ENCODE measurements at places on chromosomes 11 and 22. TPM values are rescaled to one million over a fixed set of nuclear protein-coding genes. Genes with fewer than 3 reads are reported as not detected.

DNA sequence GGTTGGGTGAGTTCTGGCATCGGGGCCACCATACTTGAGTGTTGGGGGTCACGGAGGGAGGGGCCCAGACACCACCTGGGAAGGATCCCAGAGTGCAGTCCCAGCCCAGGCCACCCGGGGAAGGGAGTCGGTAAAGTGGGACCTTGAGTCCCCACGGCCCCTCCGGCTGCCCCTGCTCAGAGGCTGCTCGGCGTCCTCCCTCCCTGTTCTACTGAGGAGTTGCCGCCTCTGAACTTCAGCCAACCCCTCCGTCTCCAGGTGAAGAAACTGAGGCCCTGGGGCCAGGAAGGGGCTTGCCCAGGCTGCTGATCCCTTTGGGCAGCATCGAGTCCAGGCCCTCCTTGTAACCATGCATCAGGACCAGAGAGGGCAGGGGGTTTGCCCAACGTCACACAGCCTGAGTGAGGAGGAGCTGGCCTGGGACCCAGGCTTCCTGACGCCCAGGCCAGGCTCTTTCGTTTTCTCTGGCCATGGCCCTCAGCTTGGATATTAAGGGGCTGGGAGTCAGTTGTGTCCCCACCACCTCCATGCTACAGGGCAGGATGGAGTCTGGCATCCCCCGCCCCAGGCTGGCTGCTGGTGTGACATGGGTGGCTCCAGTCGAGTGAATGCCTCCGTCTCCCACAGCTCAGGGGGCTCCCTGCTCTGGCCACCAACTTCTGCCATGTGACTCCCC lies 1.3 kb downstream of the PARVG start:
- no peak for DNase-seq

- no peak for DNase-seq
Measured at GRCh38 chr11:28836285-28837081, 728.3 kb downstream of the METTL15 start.

DNA sequence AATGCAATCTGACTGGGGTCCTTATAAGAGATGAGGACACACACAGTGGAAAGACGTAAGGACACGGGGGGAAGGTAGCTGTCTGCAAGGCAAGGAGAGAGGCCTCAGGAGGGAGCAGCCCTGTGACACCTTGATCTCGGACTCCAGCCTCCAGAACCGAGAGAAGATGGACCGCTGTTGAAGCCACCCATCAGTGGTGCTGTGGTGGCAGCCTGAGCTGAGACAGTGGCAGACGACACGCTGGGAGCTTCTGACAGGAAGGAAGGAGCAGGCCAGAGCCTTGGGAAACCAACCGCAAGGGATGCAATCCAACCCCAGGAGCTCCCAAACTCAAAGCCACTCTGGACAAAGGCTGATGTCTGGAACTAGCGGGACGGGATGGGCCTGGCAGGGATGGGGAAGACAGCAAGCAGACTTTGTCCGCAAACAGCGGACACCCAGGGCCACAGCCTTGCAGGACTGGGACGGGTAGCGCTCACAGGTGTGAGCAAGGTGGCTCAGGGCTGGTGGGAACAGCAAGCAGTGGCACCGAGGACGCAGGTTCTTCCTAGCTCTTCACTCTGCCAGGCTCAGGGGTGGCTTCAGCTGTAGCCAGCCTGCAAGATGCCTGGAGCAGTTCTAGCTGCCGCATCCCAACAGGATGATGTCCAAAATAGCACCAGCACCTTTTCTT lies 10.9 kb downstream of the LTO1 start:
- DNase-seq = no peak

DNA sequence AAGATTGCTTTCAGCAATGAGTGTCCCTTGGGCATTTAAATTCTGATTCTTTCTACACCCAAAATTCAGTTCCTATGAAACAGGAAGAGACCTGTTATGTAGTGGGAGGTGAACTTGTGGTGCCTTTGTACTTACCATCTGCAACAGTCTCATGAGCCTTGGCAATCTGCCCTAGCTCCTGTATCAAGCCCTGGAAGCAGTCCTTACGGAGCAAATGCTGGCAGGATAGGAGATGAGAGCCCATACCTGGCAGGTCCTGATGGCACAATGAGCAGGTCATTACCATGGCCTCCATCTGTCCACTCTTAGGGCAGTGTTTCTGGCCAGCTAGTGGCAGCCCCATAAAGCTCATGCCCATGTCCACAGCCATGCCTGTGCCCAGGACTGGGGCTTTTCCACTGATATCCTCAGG lies 10.8 kb downstream of the TRIM66 start:
- DNase-seq = no peak

- no peak for DNase-seq
Measured at GRCh38 chr11:31768749-31769640, 42.1 kb downstream of the PAX6 start.

DNA sequence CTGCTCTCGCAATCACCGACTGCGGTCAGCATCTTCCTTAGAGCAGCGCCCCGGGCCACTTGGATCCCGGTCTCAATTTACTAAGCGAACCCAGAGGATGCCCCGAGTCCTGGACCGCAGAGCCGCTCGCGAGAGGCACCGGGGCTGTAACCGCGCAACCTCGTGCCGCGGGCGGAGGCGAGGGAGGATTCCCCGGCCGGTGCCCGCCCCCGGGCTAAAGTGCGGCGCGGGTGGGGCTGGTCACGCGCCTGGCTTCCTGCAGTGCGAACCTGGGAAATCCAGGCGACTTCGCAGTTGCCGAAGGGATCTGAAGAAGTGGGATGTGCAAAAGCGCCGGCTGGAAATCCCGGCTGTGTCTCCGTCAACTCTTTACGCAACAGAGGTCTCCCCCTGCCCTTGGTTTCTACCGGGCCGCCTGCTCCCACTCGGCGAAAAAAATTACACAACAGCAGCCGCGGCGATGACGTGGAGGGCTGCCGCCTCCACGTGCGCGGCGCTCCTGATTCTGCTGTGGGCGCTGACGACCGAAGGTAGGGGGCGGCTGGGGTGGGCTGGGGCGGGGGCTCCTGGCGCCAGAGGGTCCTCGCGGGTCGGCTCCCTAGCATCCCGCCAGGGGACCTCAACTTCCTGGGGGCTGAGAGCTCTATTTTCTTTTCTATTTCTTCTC lies at the start of gene NCR3LG1:
TSS of gene NCR3LG1 (plus strand) at position 291 of the 667 bp plus-strand sequence. CDS start at position 461, 170 bp downstream.
- peak; percentile 71 for DNase-seq

GRCh38 chr11:46071091-46071490 lies 50.2 kb downstream of the PHF21A start:
- DNase-seq = no peak

DNA sequence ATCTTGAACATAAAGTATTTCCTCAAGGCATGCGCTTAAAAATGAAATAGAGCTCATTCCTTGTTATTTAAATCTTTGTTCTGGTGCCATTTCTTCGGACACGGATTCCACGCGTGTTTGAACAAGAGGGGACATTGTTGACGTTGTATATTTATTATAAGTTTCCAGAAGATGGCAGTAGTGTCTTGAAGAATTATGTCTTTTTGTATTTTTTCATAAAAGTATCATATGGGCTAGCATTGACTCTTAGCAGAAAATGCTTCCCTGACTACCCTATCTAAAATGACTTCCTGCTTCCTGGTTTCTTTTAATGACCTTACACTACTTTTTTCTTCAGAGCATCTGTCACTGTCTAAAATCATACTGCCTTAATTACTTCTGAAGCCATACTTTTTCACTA lies 20.4 kb downstream of the BIRC2 start:
- no peak for DNase-seq

DNA sequence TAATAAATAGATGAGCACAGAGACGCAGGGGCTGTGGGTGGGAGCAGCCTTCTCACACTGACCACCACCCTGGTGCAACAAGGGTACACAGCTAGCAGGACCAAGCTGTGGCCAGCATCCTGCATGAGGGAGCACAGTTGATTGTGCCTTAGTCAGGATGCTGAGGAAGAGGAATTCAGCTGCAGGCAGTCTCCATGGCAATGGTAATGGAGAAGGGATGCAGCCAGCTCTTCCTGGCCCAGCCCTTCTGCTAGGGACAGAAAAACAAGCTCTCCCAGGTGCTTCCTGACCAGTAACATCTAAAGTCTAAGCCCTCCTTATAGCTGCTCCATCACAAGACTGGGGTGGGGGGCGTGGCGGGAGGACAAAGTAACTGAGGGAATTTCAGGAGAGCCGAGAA lies 363.5 kb downstream of the BUD13 start:
- no peak for DNase-seq

- peak; percentile 57 for DNase-seq
Measured at GRCh38 chr22:24977370-24978221, 25.1 kb downstream of the KIAA1671 start.

DNA sequence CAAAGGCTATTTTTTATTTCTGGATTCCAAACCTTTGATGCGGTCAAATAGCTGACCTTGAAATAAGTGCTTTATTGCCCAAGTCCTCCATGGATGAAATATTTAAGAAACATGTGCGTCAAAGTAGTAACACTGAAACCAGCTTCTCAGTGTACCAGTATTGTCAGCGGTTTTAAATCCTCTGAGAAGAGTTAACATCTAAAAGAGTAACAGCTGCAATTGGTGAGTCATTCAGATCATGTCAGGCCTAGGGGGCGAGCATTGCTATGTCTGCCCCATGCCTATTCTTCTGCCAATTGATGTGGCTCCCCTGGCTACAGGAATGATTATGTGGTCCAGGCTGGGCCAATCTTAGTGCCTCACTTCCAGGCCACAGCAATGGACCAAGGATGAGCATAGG lies 263.3 kb upstream of the SORL1-AS1 start:
- no peak for DNase-seq

DNA sequence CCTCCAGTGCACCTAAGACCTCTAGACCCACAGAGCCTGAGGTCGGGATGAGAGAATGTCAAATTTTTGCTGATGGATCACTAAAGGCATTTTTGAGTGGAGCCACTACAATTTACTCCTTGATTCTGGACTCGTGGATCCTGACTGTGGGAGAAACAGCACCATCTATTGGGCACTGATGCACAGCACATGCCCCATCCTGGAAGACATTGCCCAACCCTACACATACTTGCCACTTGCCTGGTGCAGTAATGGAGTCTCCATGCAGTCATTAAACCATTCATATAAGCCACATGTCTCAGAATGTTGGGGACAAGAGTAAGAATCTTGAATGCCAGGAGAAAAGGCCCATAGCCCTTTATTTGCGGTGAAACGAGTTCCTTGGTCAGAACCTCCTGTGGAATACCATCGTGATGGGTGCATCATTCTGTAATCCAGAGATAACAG lies 103.9 kb downstream of the GGTLC2 start:
- no peak for DNase-seq

DNA sequence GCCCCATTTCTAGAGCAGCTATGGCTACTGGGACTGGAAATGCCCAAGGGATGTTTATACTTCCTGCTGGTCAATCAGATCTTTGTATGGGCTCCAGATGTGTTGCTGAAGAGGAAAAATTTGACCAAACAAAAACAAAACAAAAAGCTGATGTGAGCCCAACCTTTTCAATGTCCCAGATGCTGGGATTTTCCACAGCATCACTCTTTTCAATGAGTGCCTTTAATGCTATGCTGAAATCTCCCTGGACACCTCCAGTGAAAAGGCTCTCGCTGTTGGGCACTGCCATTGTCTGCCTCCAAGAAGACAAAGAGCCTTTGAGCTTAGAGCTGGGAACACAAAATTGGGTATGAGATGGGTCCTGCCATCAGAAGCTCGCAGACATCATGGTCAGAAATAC lies 671.9 kb downstream of the NTM start:
- no peak for DNase-seq

- DNase-seq = no peak
Measured at GRCh38 chr11:119509969-119510401, 87.0 kb upstream of the THY1 start.

- DNase-seq = peak; percentile 53
Measured at GRCh38 chr11:103682318-103683184, 353.9 kb upstream of the DDI1 start.

DNA sequence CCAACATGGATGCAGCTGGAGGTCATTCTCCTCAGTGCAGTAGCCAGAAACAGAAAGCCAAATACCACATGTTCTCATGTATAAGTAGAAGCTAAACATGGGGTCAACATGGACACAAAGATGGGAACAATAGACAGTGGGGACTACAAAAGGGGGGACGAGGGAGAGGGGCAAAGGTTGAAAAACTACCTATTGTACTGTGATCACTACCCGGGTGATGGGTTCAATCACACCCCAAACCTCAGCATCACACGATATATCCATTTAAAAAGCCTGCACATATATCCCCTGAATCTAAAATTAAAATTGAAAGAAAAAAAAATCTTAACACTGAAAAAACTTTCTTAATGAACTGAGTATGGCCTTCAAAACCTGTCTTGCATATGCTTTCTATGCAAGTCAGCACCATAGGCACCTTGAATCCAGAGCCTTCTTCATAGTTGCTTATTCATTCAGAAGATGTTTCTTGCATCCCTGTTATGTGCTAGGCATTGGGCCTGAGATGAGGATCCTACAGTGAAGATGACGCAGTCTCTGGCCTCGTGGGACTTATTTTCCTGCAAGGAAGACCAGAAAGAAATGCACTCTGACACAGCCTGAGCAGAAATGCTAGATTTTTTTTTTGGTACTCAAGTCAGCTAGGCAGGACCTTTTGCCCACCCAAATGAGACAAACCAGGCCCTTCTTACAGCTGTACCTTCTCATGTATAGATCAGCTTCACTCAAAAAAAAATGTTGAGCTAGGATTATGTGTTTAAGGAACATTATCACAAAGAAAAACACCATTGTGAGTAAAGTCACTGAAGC lies 21.0 kb downstream of the NNMT start:
- no peak for DNase-seq

GRCh38 chr11:59992425-59992824 lies 24.6 kb upstream of the OOSP4B start:
- no peak for DNase-seq

TRIM48 gene
- not detected for total RNA-seq

HBE1 gene
- total RNA-seq = not detected

MUC2 gene
- not detected for total RNA-seq

CRYBB2 gene
- not detected for total RNA-seq

CYP2D6 gene
- 0.77 TPM for total RNA-seq

MS4A6A gene
- not detected for total RNA-seq

TIMM8B gene
- total RNA-seq = 86.1 TPM

TBRG1 gene
- 26.7 TPM for total RNA-seq

OR51E2 gene
- not detected for total RNA-seq

BCO2 gene
- 0.82 TPM for total RNA-seq

ABTB2 gene
- total RNA-seq = 10.2 TPM

All from H1 (cell line).